Activated naive CD8-positive, alpha-beta T cell treated with anti-CD3 and anti-CD28 coated beads for 36 hours (primary cell): ENCODE measurements at places on chromosomes 13 and 19.

DNA sequence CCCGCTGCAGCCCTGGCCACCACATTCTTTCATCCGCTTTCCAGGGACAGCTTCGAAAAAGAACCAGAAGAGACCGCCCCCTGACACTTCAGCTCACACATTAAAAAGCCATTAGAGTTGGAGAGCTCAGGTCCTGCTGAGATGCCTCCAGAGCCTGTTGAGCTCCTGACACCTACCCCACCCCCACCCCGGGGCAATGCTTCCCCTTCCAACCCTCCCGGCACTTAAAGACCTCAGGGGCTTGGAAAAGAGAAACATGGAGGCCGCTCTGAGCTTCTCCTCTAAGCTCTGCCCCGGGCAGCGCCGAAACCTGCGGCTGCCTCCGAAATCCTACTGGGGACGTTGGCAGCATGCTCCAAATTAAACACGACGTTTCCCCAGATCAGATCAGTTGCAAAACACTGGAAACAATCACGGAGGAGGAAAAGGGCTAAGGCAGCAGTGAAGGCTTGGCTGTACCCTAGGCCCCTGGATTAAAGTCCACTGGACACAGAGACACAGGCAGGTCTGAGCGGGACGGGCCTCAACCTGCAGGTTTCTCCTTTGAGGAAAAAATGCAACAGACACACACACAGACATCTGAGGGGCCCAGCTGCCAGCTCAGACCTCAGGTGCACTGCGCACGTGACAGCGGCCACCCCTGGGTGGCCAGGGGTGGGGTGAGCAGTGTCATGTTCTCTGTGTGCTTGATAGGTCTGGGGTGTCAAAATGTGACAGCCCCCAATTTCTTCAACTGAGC lies 9.6 kb downstream of the SH3GL1 start:
- no peak for DNase-seq
- no peak overlapping the region for H3K4me3 ChIP-seq
- peaks cover 4% of the 10 kb centered on the region for H3K36me3 ChIP-seq
- H3K27me3 ChIP-seq, result no peaks in the 10 kb centered on the region

DNA sequence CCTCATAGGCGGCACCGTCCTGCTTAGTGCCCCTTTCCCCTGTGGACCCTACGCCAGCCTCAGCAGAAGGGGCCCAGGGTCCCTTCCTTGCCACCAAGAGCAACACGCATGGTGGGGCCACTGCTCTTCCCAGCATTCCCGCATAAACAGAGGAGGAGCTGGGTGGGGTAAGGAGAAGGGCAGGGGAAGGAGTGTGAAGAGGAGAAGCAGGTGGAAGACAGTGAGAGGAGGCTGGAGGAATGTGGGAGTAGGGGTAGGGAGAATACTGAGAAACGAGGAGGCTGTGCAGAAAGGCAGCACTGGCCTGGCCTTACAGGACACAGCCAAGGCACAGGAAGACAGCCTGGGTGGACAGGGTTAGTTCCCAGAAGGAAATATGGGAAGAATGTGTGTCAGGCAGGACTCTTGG lies 43.9 kb downstream of the ZNF331 start:
- no peak overlapping the region for H3K27ac ChIP-seq
- H3K4me3 ChIP-seq, result no peak overlapping the region
- H3K4me1 ChIP-seq, result no peaks in the 10 kb centered on the region

DNA sequence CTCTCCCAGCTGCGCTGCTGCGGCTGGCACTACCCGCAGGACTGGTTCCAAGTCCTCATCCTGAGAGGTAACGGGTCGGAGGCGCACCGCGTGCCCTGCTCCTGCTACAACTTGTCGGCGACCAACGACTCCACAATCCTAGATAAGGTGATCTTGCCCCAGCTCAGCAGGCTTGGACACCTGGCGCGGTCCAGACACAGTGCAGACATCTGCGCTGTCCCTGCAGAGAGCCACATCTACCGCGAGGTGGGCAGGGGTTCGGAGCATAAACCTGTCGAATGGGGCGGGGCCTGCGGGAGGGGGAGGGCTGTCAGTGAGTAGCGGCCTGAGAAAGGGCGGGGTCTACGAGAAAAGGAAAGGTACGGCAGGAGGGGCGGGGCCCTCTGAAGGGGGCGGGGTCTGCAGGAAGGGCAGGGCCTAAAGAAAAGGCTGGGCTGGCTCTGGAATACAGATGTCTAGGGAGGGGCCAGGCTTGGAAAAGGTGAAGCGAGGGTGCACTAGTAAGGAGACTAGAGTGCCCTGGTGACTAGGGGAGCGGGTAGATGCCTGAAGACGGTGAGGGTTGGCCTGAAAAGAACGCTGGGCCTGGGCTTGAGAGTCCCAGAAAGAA lies 3.6 kb downstream of the CD37 start:
- H3K36me3 ChIP-seq, result peaks cover 24% of the 10 kb centered on the region
- no peaks in the 10 kb centered on the region for H3K27me3 ChIP-seq
- H3K27ac ChIP-seq, result peak overlapping the region; percentile 72
- H3K4me3 ChIP-seq, result peak overlapping the region; percentile 22
- peak; percentile 33 for DNase-seq

DNA sequence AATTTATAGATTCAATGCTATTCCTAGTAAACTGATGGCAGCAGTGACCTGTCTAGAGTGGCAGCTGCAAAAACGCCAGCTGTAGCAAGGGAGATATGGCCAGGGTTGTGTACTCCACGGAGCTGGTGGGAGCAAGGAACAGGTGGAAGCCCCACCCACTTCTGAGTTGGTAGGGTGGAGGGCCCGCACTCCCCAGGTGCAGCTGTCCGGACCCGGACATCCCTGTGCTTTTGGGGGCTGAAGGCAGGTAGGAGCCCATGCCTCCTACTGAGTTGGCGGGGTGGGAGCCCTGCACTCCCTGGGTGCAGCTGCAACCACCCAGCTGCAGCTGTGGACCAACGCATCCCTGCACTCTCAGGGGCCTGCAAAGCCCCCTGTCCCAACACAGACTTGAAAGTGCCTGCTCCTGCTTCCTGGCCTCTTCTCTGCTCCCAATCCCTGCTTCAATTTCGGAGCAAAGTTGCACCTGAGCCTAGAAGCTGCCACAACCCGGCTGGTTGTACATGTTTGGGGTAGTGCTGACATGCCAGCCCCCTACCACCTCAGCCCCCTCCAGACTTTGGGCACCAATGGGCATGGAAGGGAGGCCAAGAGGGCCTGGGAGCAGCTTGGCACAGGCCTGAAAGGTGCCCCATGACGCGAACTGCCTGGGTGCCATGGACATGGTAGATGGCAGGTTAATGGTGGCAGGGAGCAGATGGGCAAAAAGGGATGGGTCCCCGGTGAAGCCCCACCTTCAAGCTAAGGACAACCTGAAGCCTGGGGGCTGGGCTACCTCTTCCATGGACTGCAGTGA lies 19.8 kb downstream of the UGGT2 start:
- H3K4me1 ChIP-seq, result no peaks in the 10 kb centered on the region
- no peaks in the 10 kb centered on the region for H3K27me3 ChIP-seq
- no peaks in the 10 kb centered on the region for H3K36me3 ChIP-seq
- no peak overlapping the region for H3K4me3 ChIP-seq
- no peak overlapping the region for H3K27ac ChIP-seq

- peaks cover 63% of the 10 kb centered on the region for H3K36me3 ChIP-seq
- H3K4me3 ChIP-seq, result no peak overlapping the region
- H3K27me3 ChIP-seq, result no peaks in the 10 kb centered on the region
- no peak for DNase-seq
- peak overlapping the region; percentile 82 for H3K27ac ChIP-seq
Observed at GRCh38 chr19:29947871-29948270, 5.8 kb downstream of the URI1 start.

DNA sequence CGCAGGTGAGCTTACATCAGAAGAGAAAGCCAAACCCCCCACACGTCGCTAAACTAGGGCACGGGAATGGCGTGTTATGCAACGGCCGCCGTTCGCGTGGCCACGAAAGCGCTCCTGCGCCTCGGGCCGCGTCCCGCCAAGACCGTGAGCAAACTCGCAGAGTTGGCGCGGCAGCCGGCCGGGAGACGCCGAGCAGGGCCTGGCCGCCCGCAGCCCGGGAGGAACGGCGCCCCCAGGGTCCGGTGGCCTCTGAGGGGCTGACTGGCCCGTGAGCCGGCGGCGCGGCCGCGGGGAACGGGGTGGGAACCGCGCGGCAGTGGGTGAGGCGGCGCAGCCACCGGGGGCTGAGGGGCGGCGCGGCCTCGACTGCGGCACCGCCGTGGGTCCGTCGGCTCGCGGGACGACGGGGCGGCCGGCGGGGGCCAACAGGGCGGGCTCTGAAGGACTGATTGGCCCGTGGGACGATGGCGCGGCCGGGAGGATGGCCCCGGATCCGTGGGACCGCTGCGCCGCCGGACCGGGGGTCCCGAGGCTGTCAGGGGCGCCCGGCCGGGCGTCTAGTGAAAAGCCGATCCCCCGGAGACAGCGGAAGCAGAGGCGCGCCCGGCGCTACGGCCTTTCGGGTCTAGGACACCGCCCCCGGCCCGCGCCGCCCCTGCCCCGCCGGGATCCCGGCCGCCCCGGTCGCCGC lies 903 bp downstream of the LATS2 start:
- H3K4me3 ChIP-seq, result no peak overlapping the region
- peaks cover 39% of the 10 kb centered on the region for H3K27me3 ChIP-seq
- peaks cover 2% of the 10 kb centered on the region for H3K4me1 ChIP-seq

DNA sequence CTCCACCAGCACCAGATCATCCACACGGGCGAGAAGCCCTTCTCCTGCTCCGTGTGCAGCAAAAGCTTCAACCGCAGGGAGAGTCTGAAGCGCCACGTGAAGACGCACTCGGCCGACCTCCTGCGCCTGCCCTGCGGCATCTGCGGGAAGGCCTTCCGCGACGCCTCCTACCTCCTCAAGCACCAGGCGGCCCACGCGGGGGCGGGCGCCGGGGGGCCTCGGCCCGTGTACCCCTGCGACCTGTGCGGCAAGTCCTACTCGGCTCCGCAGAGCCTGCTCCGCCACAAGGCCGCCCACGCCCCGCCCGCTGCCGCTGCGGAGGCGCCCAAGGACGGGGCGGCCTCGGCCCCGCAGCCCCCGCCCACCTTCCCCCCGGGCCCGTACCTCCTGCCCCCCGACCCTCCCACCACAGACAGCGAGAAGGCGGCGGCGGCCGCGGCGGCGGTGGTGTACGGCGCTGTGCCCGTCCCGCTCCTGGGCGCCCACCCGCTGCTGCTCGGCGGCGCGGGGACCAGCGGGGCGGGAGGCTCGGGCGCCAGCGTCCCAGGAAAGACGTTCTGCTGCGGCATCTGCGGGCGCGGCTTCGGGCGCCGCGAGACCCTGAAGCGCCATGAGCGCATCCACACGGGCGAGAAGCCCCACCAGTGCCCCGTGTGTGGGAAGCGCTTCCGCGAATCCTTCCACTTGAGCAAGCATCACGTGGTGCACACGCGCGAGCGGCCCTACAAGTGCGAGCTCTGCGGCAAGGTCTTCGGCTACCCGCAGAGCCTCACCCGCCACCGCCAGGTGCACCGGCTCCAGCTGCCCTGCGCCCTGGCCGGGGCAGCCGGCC lies 9.4 kb downstream of the ZNF784 start:
- no peak overlapping the region for H3K4me3 ChIP-seq
- DNase-seq, result no peak
- H3K4me1 ChIP-seq, result peaks cover 22% of the 10 kb centered on the region
- no peaks in the 10 kb centered on the region for H3K27me3 ChIP-seq
- H3K36me3 ChIP-seq, result peaks cover 15% of the 10 kb centered on the region

- peaks cover 9% of the 10 kb centered on the region for H3K27me3 ChIP-seq
- no peak overlapping the region for H3K27ac ChIP-seq
- H3K4me1 ChIP-seq, result no peaks in the 10 kb centered on the region
- no peak overlapping the region for H3K4me3 ChIP-seq
- DNase-seq, result no peak
- H3K36me3 ChIP-seq, result no peaks in the 10 kb centered on the region
Observed at GRCh38 chr13:36801035-36801434, 18.0 kb upstream of the RFXAP start.

DNA sequence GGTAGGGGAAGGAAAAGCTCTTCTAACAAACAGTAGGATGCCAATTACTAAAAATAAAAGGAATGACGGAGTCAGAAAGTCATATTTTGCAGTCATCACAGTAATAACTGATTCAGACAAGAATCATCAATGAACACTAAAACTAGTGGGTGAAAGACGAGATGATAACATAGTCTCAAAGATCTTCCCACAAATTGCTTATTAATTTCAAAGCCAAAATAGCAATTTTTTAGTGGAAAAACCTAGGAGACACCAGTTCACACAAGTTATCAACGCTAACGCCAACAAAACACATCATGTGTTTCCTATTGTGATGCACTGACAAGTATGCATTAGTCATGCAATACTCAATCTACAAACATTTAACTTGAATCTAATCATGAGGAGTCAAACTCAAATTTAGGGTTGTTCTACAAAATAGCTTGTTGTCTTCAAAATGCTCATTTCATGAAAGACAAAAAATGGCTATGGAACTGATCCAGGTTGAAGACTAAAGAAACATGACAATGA lies 18.6 kb downstream of the ZNF233 start:
- no peak overlapping the region for H3K27ac ChIP-seq
- H3K4me1 ChIP-seq, result no peaks in the 10 kb centered on the region
- DNase-seq, result no peak
- H3K36me3 ChIP-seq, result peaks cover 62% of the 10 kb centered on the region
- H3K4me3 ChIP-seq, result no peak overlapping the region

DNA sequence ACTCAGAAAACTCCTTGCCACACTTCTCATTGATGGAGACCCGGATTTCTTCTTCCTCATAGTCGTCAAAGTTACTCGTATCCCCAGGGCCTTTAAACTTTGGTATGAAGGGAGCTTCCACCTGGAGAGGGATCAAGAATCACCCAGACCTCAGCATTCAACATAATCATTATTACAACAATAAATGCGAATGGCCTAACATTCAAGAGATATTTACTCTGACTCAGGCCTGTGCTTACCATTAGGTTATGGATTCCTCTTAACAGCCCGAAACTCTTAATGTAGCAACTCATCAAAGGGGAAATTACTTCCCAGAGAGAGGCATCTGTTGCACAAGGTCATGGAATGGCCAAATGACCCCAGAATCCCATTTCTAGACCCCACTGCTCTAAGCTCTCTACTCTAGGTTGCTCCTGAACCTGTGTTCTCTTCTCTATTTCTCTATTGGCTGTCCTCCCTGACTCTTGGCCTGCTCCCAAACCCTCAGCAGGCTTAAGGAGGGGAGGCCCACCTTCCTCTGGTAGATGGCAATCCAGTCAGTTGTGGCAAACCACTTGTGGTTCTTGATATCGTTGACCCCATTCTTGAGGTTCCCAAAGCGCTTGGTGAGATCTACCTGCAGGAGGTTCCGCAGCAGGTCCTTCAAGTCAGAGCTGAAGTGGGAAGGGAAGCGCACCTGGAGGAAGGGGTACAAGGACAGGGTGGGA lies 2.7 kb upstream of the SAMD1 start:
- H3K27me3 ChIP-seq, result no peaks in the 10 kb centered on the region
- DNase-seq, result no peak
- H3K4me1 ChIP-seq, result peaks cover 14% of the 10 kb centered on the region
- H3K4me3 ChIP-seq, result no peak overlapping the region
- H3K27ac ChIP-seq, result no peak overlapping the region
- peaks cover 27% of the 10 kb centered on the region for H3K36me3 ChIP-seq

GRCh38 chr19:11541238-11541637 lies 2.6 kb downstream of the CNN1 start:
- peaks cover 5% of the 10 kb centered on the region for H3K4me1 ChIP-seq
- peaks cover 44% of the 10 kb centered on the region for H3K27me3 ChIP-seq
- H3K4me3 ChIP-seq, result no peak overlapping the region
- H3K27ac ChIP-seq, result no peak overlapping the region
- DNase-seq, result no peak

GRCh38 chr13:105266615-105267014 lies 1268.8 kb downstream of the EFNB2 start:
- no peak overlapping the region for H3K27ac ChIP-seq
- no peaks in the 10 kb centered on the region for H3K4me1 ChIP-seq
- no peaks in the 10 kb centered on the region for H3K36me3 ChIP-seq
- no peaks in the 10 kb centered on the region for H3K27me3 ChIP-seq
- DNase-seq, result no peak
- no peak overlapping the region for H3K4me3 ChIP-seq

- no peak for DNase-seq
- H3K4me1 ChIP-seq, result peaks cover 18% of the 10 kb centered on the region
- no peak overlapping the region for H3K4me3 ChIP-seq
- no peaks in the 10 kb centered on the region for H3K27me3 ChIP-seq
Observed at GRCh38 chr13:39684531-39685137, 29.2 kb downstream of the COG6 start.
